GM23338 (cell line): ENCODE measurements at places on chromosomes 3 and 15.

GRCh38 chr15:99473981-99474906 lies 91.5 kb upstream of the MEF2A start:
- DNase-seq: no peak
- H3K4me3 ChIP-seq: no peak overlapping the region

DNA sequence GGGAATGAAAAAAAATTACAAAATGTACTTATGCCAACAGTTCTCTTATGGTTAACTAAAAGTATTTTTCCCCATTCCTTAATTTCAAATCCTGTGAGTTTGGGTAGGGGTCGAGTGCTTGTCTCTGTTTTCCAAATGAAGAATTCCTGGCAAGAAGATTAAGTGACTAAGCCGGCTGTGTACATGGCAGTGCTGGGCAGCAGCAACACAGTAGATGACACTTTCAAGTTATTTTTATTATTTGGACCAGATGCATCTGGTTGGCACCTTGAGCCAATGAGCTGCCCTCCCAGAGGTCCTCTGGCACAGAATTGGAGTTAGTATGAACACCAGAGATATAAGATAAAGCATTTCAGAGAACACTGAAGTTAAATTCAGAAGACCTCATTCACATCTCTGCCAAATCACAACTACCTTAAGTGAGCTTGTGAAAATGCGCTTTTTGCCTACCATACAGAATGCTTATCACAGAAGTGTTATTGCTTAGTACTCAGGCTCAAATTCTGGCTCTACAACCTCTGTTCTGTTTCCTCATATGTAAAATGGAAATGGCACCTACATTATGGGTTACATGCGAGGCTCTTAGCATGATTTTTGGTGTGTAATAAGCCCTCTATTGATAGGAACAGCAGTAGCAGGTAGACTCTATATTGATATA lies 256.9 kb downstream of the UBE2E2 start:
- H3K27ac ChIP-seq: no peak overlapping the region
- no peak for DNase-seq
- peaks cover 22% of the 10 kb centered on the region; the same call in 1 of the 2 replicates for H3K4me1 ChIP-seq
- H3K36me3 ChIP-seq: no peaks in the 10 kb centered on the region

DNA sequence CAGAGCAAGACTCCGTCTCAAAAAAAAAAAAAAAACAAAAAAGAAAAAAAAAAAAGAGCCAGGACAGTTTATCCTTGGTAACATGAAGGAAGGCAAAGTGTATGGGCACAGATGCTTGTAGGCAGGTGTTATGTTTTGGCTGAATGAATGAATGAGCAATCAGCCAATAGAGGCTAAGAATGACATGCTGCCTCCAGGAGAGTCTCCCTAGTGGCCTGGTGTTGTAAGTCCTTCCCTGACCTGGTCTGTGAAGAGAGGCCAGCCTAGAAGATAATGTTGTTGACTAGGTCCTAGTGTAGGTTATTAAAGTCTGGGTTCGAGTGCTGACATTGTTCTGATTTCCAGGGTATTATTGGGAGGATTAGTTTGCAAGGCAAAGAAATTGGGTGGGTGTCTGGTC lies 24.9 kb downstream of the GYG1 start:
- peaks cover 9% of the 10 kb centered on the region for H3K36me3 ChIP-seq
- peaks cover 17% of the 10 kb centered on the region for H3K4me1 ChIP-seq
- DNase-seq: no peak
- no peak overlapping the region for H3K27ac ChIP-seq
- H3K4me3 ChIP-seq: no peak overlapping the region

DNA sequence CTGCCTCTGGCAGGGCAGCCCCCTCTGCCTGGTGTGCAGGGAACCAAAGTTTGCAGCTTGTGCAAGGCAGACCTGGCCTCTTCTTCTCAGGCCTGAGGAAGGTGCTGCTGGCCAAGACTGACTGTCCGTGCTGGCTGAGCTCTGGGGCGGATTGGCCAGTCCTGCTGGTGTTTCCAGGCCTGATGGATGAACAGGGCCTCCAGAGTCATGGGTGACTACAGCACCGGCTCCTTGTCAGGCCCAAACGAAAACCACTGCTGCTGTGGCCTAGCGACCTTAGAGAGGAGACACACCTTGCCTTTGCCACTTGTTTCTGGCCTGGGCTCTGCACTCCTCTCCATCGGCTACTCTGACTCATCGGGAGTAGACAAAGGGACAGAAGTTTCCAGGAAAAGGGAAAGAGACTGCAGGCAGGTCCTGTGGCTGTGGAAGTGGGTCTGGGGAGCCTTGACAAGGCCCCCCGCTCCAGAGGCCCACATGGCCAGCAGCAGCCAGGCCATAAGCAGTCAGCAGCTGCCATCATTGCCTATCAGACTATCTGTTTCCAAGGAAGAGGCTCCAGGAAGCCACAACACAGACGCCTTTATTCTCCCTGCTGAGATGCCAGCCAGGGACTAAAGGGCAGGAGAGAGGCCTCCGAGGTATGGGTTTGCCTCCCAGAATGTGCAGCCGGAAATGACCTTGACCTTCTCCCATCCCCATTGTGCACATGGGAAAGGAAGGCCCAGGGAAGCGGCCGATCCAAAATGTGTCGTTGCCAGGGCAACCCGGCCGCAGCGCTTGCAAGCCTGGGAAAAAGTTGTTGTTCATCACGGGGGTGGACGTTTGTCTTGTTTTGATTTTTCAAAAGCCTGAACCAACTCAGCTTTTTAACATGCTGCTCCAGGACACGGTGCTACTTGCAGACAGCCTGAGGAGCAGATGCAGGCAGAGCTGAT lies 160.5 kb downstream of the CHSY1 start:
- no peaks in the 10 kb centered on the region for H3K27me3 ChIP-seq
- no peaks in the 10 kb centered on the region for H3K36me3 ChIP-seq
- H3K4me1 ChIP-seq: no peaks in the 10 kb centered on the region
- H3K4me3 ChIP-seq: no peak overlapping the region
